ENCODE measurements at places on chromosomes 2 and 18.

GRCh38 chr2:96638144-96639121 lies at the start of gene KANSL3:
KANSL3 (minus strand) TSS chr2:96638312; CDS start chr2:96637135, 1,177 bp downstream.
- DNase-seq, result peak; percentile 85

DNA sequence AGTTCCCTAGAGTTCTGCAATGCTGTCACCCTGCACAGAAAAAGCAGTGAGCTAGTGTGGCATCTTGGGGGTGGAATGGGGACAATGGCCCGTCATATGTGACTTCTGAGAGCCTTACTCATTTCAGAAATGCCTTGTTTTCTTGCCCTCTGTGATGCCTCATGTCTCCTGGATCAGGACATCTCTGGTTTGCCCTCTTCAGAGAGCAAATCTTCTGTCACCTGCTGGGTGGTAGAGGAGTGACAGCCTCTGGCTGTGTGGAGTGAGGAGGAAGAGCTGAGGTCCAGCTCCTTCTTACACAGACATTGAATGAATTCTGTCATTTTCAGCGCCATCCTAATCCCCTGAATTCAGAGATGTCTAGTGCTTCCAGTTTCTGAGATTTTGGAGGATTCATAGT lies 55.6 kb upstream of the PHLPP1 start:
- no peak for DNase-seq

DNA sequence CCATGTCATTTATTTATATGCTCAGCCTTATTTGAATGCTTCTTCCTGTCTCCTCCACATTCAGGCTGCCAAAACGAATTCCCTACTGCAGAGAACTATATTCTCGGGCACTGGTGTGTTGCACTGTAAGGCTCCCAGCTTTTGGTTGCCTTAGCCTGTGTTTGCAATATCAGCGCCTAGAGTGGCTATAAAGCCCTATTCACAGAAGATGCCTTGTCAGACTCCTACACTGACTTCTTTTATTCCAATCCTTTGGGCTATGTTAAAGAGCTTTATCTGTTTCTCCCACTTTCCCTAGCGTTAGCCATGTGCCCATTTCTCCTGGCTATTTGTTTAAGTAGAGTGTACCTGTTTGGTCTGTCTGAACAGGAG lies 62.4 kb upstream of the EHBP1 start:
- no peak for DNase-seq

GRCh38 chr2:16184945-16185660 lies 244.8 kb downstream of the MYCN start:
- DNase-seq, result no peak

DNA sequence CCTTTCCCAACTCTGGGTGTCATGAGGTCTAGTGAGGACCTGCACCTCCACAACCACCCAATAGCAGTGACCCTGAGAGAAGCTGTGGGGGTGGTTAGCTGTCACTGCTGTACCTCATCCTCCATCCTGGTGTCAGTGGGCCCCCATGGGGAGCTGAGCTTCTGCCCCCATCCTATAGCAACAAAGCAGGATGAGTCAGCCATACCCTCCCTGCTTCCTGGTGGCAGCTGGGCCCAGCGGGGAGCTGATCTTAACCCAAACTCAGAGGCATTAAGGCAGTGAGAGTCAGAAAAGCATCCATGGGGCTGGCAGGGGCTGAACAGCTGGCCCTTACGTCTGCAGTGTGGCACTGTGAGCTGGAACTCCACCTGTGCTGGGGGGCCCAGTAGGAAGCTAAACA lies 247.8 kb upstream of the HDAC4 start:
- DNase-seq, result peak; percentile 69

DNA sequence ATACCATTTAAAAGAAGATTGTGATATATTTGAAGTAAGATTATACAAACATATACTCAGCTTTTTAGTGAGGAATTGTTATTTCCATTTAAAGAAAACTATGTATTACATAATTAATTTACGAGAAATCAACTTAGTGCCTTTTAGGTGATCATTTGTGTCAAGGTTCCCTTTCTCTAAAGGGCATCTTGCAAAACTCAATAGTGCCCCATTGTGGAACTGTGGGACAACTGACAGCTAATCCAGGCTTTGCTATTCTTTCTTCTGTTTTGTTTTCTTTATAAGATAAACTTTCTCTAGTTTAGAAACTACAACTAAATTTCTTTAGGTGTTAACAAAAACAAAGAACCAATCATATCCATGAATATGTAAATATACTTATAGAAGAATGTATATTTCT lies 24.3 kb upstream of the VIT start:
- DNase-seq, result peak; percentile 35

- DNase-seq, result no peak
These were observed 376.2 kb downstream of the ZNF521 start for GRCh38 chr18:24975496-24976372.

GRCh38 chr2:11239666-11240462 lies 84.6 kb downstream of the SLC66A3 start:
- DNase-seq, result peak; percentile 59
